ENCODE measurements at places on chromosomes 2 and 18.

- DNase-seq, result no peak
Measured at GRCh38 chr2:165766326-165766927, 27.6 kb downstream of the GALNT3 start.

- peak; percentile 84 for DNase-seq
Measured at GRCh38 chr2:46377101-46377581, 79.9 kb downstream of the EPAS1 start.

GRCh38 chr2:220046507-220046906 is 419.1 kb downstream of the SLC4A3 start:
- no peak for DNase-seq

DNA sequence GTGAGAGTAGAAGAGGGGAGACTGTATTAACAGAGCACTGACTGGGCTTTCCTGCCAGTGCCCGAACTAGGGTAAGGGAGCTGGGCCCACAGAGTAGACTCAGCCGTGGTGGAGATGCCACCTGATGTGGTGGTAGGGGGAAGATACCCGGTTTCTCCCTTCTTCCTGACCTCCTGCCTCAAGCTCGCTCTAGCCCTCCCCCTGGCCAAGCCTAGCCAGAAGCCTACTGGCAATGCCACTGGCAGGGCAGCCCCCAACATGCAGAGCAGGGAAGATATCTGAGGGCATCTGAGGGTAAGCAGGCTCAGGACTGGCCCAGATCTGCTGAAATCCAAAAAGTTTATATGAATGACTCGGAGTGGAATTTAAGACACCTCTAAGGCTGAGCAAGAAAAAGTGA is 162.6 kb upstream of the SMAD2 start:
- DNase-seq, result no peak

DNA sequence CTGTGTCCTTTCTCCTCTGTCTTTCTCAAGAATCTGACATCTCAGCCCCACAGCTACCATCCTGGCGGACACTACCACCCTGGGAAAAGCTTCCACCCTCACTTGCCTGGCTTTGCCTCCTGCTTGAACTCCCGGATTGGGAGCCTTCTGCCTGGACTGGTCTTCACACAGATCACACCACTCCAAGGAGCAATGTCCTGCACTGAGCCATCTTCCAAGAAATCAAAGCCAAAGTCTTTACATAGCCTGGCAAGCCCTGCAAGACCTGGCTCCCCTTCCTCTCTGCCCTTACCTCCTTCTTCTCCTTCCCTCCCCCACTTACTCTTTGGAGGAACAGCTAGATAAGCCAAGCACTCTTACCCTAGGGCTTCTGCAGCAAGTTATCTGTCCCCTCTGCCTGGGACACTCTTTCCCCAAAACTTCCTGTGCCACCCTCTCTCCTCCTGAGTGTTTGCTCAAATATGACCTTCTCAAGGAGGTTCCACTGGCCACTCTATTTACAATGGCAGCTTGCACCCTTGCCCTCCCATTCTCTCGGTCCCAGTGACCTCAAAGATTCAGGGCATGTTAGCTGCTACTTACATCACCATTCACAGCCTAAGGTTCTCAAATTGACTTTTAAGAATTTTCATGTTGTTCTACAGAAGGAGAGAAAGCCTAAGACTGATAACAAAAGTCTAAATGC is 9.7 kb downstream of the ATP8B1 start:
- DNase-seq, result no peak

DNA sequence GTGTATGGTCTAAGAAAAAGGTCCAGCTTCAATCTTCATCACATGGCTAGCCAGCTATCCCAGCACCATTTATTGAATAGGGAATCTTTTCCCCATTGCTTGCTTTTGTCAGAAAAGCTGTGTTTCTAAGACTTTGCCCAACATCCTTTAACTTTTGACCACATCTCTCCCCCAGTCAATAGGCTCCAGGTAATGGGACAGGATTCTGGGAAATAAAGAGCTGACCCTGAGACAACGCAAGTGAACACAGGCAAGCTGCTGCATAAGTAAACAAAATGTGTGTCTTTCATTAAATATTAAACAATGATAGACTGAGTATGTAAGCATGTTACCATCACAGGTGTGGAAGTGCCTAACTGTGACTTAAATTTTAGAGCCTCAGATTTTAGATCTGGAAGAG is 23.0 kb downstream of the FAM110C start:
- no peak for DNase-seq

- DNase-seq, result peak; percentile 69
Measured at GRCh38 chr18:77059294-77059916, 73.2 kb downstream of the MBP start.

DNA sequence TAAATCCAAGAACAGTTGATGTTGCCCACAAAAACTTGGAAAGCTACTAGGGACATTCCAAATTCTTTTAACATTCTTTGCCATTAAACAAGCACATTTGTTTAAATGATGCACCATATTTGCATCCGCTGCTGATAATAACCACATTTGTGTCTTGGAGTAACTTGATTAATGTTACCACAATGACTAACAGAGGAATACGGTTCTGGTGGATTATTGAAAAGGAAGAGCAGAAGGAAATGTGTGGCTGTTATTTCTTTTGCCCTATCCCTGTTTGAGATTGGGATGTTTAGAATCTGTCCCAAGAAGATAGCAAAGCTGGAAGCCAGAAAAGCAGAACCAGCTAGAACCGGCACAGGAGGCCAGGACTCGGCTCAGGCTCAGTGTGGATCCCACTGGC is 39.2 kb upstream of the RASGRP3 start:
- no peak for DNase-seq

DNA sequence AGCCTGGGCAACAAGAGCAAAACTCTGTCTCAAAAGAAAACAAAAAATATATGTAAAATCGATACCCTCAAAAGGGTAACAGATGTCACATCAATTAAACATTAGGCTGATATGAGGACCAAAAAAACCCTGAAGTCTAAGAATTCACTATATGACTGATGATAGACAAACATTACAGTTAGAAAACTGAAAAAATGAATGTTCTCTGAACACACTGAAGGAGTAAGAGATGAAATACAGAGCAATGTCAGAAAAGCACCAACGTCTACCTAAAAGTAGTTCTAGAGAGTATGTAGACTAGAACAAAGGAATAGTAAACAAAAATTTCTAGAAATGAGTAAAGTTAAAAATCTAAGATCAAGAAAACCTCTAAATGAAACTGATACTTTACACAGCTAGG is 81.9 kb downstream of the SLC66A3 start:
- no peak for DNase-seq

DNA sequence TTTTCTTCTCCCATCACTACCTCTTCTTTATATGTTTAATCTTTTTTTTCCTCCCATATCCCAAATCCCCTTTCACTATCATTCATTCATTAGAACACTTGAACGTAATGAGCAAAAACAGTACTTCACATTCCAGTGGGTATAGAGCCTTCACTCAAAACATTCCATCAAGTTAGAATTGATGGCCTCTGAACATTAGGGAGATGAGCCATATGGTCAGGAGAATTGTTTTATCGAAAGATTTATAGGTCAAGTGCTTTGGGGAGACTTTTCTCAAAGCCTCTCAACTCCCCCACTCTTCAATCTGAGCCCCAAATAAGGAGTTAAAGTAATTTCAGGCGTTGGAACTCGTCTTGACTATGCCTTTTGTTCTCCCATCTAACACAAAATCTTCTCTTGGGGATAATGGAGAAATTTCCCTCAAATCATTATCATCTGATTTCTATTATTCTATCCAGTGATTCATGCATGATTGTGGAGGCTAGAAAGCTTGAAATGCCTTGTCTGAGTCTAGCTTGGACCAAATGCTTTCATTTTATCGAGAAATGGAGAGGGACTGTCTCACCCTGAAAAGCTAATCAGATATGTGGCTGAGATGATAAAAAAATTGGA is 79.2 kb downstream of the KIAA2012 start:
- no peak for DNase-seq

- DNase-seq, result no peak
Measured at GRCh38 chr18:62289047-62289446, 36.1 kb upstream of the TNFRSF11A start.

- no peak for DNase-seq
Measured at GRCh38 chr2:9497017-9497416, 22.7 kb downstream of the IAH1 start.

DNA sequence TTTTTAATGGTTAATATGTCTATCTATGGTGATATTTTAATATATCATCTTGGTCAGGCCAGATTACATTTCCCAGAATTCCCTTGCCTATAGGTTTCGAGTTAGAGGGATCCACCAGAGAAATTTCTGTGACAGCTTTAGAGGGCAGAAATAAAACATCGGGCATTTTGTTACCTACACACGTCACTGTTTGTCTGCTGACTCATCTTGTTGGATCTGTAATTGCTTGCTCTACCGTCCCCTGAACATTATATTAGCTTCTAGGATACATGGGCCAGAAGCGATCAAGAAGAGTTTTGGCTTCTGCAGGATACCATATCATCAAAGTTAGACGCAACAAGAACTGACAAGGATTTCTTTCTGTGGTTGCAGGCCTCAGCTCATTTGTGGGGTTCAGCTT is 795.8 kb upstream of the GCFC2 start:
- no peak for DNase-seq

- no peak for DNase-seq
Measured at GRCh38 chr18:26119246-26119645, 14.4 kb upstream of the PSMA8 start.

DNA sequence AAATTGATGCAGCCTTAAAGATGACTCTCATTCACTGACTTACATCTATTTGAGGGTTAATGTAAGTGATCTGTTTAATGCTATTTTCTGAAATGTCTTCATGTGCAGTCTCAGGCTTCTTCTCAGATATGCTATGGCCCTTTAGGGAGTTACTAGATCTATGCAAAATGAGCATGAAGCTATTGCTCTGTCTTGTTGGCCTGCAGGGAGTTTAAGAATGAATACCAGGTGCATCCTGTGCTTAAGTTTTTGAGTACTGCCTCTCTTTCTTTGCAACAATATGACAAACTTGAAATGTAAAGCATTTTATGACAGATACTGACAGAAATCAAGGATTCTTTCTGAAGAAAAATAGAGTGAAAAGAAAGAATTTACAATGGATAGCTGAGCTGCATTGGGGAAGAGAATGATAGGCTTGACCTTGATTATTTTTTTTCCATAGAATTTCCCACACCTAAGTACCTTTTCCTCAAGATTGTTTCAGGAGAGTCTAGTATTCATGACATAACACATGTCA is 1058.3 kb upstream of the TMEFF2 start:
- no peak for DNase-seq

DNA sequence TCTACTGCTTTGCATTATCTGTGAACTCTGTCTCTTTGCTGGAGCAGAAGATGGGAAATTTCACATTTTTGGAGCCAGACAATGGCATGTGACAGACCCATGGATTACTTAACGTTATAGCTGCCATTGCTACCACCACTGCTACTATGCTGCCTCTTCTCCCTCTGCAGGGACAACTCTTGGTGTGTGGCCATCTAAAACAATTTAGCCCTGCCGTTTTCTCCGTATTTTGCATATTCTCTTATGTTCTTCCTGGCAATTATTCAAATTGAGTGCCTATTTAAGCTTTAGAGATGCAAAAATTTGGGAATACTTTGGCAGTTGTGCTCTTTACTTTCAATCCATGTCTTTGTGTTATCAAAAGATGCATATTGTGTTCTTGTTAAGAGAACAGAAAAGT is 386.8 kb downstream of the XIRP2 start:
- DNase-seq, result no peak

DNA sequence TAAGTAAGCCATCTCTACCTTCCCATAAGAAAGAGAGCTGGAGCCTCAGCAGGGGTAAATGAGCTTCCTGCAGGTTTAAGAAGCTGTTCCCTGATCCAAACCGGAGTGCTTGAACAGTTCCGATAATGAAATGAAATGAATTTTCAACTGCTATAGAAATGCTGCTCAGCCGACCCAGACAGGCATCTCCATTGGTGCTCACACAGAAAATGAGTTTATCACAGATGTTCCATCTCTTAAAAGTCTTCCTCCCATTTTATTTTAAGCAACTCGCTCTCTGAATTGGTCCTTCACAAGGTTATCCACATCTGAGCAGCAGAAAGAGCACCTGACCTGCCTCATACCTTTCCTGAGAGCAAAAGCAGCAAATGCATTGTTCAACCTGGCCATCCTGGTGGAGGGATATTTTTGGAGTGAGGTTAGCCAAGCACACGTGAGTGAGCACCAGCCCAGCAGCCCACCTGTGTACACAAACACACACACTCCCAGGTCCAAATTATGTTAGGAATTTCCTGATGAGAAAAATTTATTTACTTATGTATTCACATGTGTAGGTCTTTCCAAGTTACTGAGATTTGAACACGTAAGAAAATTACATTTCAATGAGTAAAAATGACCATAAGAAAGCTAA is 42.2 kb upstream of the CCDC68 start:
- no peak for DNase-seq

GRCh38 chr18:79371561-79372121 is 24.1 kb upstream of the NFATC1 start:
- DNase-seq, result no peak

GRCh38 chr18:55338978-55339650 is 248.9 kb downstream of the TCF4 start:
- no peak for DNase-seq

DNA sequence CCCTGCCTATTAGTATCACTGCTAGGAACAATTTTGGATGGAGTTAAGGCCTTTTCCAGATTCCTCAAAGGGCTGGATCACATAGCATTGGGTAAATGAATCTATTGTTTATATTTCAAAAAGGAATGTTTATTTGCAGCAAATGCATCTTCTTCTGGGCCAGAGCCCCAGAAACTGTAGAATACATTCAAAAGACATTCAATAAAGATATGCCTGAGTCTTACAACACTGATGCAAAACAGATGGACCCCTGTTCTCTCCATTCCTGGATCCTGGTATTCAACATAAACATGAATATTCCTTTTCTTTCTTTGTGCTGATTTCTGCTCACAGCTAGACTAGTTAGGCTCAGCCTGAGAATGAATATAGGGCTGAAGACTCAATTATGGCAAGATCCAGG is 227.2 kb upstream of the KLHL29 start:
- DNase-seq, result no peak

DNA sequence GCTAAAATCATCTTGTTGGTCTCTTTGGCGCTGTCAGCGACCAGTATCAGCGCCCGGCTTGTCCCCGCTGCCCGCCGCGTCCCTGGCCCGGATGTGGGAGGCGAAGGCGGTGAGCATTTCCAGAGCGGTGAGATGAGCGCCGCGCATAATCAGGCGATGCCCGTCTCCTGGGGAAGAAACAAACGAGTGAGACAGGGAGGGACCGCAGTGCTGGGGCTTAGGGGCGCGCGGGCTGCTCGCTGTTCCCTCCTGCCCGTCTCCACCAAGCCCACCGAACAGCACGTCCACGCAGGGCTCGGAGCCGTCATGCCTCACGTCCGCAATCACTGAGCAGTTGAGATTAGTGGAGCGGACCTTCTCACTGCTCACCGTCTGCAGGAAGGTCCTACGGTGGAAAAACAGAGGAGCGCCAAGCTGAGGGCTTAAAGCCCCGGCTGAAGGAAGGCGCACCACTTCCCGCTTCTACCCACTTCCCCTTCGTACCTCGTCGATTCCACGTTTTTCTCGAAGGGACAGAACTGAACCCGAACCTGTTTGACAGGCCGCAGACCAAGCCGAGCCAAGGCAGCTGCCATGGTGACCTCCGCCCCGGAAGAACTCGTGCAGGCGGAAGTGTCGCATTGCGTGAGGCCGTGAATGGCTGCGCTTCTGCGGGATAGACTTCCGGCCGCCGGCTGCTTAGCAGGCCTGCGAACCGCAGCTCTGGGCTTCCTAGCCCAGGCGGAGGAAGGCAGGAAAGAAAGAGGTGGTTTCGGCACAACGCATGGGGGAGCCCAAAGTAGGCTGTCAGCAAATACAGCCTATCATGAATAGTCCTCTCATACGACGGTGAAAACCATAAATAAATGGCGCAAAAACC is at the start of gene MRPL53:
Gene MRPL53 (minus strand): TSS at position 595 of the 859 bp plus-strand sequence. CDS start 20 bp downstream, at position 575.
- DNase-seq, result peak; percentile 89

- DNase-seq, result no peak
Measured at GRCh38 chr2:88027697-88028389, 11.5 kb upstream of the RNU2-63P start.

GRCh38 chr2:216698895-216699294 is 3.5 kb upstream of the IGFBP5 start:
- DNase-seq, result peak; percentile 55

Data from D341Med (cell line).